ENCODE measurements at places on chromosomes 11 and 22. TPM values are rescaled to one million over a fixed set of nuclear protein-coding genes. Genes with fewer than 3 reads are reported as not detected.
A peak's percentile ranks its signal among the peaks of the same experiment; 100 is the strongest.

The OVCH2 gene
- total RNA-seq, result not detected

GRCh38 chr11:63639199-63639832, 25.1 kb upstream of the PLAAT3 start:
- no peak for DNase-seq

DNA sequence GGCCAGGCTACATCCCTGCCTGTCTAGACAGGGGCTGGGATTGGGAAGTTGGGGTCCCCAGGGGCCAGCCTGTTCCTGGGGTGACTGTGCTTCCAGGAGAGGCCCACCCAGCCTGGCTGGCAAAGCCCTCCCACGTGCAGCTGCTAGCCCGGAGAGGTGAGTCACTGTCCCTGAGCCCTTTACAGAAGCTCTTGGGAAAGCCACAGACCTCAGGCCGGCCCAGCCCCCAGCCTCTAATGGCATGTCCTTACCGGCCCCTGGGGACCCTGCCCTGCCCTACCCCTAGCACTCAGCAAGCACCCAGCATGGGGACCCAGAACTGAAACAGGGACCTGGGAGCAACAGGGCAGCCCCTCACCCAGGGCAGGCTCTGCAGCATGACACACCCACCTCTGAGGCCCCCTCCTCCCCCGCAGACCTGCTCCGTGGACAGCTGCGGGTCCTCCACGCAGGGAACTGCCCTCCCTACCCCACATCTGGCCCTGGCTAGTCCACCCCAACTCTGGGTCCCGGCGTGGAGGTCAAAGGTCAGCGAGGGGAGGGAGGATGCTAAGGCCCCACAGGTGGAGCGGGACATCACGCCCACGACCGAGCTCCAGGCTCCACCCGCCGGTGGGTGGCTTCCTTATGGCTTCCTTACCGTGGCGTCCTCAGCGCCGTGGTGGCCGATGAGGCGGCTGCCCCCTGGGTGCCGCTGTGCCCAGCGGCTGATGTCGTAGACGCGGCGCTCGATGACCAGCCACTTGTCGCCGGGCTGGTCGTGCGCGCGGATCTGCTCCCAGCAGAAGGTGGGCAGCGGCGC, 615 bp downstream of the FADS3 start:
- DNase-seq, result peak; percentile 93

DNA sequence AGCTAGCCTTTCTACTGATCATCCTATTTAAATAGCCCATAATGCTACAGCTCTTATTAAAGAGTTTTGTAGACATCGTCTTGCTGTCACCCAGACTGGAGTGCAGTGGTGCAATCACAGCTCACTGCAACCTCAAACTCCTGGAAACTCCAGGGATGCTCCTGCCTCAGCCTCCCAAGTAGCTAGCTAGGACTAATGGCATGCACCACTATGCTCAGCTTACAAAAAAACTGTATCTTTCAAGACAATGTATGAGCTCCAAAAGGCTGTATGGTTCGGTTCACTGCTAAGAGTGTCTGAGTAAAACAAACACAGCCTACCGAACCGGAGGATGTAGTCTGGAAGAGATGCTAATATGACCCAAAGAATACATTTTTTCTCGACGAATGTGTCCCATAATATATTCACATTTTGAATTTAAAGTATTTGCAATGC, 2.6 kb downstream of the TAF1D start:
- DNase-seq, result peak; percentile 18

Measured in posterior vena cava (tissue), 2 donors.